ENCODE measurements at places on chromosomes 5 and 9.

DNA sequence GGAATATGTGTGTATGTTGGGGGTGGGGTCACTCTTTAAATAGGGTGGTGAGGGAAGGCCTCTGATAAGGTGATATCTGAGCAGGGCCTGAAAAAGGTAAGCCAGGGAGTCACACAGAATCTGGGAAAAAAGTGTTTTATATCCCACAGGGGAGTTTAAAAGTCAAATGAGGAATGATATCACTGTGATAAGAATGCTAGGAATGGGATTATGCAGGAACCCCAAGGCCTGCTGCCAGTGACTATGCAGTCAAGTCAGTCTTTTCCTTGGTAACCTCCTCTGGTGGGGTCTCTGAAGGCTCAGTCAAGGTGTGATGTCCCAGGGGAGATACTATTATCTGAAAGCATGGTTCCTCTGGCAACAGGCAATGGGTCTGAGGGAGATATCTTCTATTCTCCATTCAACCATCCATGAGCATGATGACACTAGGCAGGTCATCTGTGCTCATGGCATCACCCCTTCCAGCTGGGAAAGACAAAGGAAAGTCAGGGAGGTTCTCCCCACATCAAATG is 53.5 kb downstream of the GRIA1 start:
- DNase-seq: no peak

- no peak for DNase-seq
These were observed 156.4 kb upstream of the ADRA1B start for GRCh38 chr5:159759791-159760290.

DNA sequence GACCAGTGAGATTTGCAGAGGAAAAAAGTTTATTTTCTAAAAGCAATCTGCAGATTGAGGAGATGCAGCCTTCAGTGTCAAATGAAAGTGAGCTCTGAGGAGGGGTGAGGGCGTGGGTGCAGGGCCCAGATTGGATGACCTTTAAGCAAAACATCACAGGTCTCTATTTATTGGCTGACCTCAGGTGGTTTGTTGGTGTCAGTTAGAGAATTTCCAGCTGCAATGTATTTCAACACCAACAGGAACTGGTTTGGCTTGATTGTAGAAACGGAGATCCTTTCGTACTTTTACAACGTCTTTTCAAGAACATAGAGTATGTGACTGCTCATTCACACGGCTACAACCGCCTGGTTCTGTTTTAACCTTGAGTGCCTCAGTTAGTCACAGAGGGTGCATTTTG is 1069.1 kb downstream of the EFNA5 start:
- DNase-seq: no peak

DNA sequence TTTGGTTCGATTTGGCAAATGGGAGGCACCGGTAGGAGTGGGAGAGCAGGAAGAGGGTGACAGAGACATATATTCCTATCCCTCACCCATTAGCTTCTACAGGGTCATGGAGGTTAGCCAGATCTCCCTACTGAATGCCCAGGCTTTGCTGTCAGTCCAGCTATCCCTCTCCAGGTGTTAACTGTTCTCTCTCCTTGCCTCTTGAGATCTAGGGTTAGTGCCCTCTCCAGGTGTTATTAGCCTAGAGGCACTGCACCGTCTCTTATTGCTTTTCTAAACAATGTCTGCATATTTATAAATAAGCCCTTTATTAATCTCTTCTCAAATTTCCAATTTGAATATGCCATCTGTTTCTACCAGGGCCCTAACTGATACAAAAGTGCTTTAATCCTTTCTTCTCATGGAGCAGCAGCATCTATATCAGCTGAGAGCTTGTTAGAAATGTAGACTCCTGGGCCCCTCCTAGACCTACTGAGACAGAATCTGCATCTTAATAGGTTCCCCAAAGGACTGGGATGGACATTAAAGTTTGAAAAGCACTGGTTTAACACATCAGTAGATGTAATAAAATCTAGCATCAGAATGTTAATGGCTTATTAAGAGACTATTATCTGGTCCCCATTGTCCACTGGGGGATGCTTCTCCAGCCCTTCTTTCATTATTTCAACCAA is 322.5 kb upstream of the SLC24A2 start:
- no peak for DNase-seq

GRCh38 chr9:70563431-70564204 is 149.2 kb upstream of the KLF9 start:
- DNase-seq: no peak

- DNase-seq: no peak
These were observed 103.2 kb upstream of the ELL2 start for GRCh38 chr5:96064877-96065276.

- DNase-seq: peak; percentile 80
These were observed 286.4 kb downstream of the DENND1A start for GRCh38 chr9:123643518-123643917.

- no peak for DNase-seq
These were observed 33.1 kb upstream of the SMARCA2 start for GRCh38 chr9:1982074-1982473.

- no peak for DNase-seq
These were observed 325.6 kb downstream of the PRELID2 start for GRCh38 chr5:145509336-145510136.

- no peak for DNase-seq
These were observed 26.2 kb downstream of the CEMIP2 start for GRCh38 chr9:71741926-71742648.

DNA sequence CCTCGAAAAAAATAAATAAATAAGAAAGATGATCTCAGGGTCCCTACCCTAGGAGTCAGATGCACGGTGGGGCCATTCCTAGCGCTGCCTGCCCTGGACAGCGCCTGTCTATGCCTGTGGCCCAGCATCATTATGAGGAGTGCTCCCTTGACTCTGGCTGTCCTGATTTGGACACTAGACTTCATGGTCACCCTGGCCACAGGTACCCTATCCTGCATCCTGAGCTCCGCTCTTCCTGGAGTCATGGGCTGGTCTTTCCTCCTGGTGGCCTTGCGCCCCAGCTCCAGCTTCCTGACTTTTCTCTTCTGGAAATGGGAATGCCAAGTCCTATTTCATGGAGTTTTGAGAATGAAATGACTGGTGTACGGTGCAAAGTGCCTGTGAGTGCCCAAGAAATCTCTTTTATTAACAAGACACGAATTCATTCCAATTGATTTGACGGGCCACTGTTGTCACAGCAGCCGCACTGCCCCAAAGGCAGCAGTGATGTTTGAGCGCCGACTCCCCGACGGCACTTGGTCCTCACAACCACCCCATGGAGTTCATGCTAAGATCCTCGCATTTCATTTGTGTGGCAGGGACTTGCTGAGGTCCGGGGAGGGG is 564 bp upstream of the AIF1L start:
- no peak for DNase-seq

DNA sequence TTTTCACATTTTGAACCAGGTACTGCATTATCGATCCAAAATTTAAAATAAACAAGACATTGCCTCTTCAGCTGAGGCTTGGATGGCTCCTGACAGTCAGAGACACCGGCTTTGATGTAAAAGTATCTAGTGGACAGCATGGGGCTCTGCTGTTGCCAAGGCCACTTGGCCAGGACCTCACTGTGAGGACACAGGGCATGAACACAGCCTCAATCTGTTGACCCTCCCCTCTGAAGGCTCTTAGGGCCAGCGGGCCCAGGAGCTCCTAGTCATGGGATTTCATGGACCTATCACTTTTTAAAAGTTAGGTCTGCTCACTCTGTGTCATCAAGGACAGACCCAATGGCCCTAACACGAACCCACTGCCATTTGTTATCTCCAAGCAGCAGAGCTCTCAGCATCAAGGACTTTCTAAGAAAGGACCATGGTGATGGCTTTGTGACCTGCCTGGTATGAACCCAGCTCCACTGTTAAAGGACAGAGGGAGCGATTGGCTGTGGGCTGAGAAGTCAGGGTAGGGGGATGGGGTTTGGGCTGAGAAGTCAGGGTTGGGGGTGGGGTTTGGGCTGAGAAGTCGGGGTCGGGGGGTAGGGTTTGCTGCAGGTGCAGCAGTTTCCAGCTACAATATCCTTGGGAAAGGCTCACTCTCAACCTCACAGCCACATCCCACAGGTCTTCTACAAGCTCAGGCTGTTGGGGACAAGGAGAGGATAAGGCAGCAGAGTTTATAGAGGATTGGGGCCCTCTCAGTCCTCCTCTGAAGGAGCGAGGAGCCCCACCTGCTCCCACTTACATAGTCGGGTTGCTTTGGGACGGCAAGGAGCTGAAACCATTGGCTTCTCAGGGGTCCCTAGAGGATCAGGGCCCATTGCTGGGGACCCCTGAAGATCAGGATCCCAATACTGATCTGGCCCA is 146.8 kb downstream of the BARX1 start:
- no peak for DNase-seq

DNA sequence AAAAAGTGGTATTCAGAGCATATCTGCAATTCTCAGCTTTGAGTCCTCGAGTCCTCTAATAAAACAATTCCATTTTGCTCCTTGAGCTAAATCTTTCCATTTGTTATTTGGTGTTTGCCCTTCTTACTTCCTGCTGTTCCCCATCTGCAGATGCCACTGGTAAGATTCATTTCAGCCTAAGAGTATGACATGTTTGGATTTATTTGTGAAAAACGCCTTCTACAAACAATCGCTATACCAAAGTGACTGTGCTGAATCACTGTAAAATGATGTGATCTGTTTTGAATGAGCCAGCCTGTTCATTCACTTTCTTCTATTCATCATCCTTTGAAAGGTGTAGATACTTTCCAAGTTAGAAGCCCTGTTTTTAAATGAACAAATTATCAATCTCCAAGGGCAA is 27.7 kb downstream of the KCTD16 start:
- DNase-seq: no peak

DNA sequence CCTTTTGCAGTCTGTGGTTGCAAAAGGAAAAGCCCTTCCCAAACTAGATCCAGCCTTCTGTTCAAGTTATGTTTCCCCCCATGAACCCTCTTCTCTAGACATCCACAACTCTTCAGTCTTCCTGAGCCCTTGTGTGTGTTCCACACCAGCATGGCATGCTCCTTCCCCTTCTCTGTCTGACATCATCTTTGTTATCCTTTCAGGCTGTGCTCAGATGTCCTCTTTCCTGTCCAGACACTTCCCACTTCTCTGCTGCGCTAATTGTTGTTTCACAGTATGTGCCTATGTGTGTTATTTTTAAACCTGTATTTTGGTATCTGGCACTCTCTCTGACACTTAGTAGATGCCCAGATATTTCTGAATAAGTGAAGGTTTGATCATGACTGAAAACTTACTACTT is 38.2 kb downstream of the FOCAD start:
- DNase-seq: no peak

DNA sequence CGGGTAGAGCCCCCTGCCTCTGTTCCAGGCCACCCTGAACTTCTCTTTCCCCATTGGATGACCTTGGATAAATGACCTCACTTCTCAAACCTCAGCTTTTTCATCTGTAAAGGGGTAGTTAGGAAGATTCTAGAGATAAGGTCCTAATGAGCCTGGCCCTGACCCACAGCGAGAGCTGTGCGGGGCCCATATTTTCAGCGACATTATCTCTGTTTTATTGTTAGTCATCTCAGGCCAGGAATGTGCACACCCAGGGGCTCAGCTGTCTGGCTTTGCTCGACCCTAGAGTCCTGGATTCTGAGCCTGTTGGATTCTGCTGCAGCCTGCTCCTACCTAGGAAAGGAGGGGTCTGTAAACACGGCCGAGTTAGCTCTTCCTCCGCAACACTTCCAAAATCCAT is 81.2 kb upstream of the LMX1B start:
- no peak for DNase-seq

DNA sequence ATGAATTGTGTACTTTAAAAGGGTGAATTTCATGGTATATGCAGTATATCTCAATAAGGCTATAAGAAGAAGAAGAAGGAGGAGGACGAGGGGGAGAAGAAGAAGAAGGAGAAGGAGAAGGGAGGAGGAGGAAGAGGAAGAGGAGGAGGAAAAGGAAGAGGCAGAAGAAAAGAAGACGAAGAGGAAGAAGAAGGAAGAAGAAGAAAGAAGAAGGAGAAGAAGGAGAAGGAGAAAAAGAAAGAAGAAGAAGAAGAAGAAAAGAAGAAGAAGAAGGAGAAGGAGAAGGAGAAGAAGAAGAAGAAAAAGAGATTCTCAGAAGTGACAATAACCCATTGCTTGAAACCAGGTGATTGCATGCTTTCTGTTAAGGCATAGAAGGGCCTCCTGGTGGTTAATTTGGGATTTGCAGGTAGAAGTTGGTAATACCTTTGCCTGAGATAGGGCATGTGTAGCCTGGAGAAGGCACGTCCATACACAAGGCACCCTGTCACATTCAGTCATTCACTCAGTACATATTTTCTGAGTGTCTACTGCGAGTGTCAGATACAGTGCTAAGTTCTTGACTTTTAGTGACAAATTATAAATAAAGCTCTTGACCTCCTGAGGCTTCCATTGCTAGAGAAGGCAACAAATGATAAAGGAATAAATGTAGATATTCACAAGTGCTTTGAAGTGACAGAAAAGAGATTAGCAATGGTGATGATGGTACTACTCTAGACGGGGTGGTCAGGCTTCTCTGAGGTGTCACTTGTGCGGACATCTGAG is 231.3 kb downstream of the NPR3 start:
- DNase-seq: no peak

DNA sequence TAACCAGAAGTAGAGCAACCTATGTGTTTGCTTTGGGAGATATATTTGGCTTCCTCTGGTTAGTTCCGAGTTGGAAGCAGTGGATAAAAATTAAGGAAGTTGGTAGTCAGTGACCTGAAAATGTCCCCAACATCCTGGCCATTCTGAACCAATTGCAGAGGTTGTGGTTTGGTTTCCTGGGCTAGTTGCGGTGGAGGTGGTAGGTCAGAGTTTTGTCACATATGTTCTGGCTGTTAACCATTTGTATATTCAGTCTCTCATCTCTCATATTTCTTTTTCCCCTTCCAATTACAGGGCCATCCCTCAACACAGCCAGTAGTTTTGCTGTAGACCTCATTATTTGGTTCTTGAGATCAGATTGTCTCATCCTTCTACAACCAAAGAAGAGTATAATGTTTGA is 1026.9 kb downstream of the PTPRD start:
- DNase-seq: no peak

GRCh38 chr5:84057211-84057610 is 327.5 kb downstream of the EDIL3 start:
- DNase-seq: no peak

DNA sequence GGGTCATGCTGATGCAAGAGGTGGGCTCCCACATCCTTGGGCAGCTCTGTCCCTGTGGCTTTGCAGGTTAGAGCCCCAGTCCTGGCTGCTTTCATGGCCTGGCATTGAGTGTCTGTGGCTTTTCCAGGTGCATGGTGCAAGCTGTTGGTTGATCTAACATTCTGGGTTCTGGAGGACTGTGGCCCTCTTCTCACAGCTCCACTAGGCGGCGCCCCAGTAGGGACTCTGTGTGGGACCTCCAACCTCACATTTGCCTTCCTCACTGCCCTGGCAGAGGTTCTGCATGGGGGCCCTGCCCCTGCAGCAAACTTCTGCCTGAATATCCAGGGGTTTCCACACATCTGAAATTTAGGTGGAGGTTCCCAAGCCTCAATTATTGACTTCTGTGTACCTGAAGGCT is 150.1 kb downstream of the NNT start:
- DNase-seq: no peak

DNA sequence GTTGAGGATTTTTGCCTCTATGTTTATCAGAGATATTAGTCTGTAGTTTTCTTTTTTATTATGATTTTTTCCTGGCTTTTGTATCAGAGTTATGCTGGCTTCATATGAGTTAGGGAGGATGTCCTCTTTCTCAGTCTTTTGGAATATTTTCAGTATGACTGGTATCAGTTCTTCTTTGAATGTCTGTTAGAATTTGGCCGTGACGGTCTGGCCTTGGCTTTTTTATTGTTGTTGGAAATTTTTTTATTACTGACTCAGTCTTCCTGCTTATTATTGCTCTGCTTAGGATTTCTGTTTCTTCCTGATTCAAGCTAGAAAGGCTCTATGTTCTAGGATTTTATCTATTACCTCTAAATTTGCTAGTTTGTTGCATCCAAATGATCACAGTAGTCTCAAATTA is 421.9 kb downstream of the CDH10 start:
- no peak for DNase-seq
